ENCODE measurements at places on chromosomes 1 and 21. TPM values are rescaled to one million over a fixed set of nuclear protein-coding genes. Genes with fewer than 3 reads are reported as not detected.
A peak's percentile ranks its signal among the peaks of the same experiment; 100 is the strongest.

- no peak for DNase-seq
Observed at GRCh38 chr1:100747771-100748170, 28.2 kb downstream of the VCAM1 start.

- DNase-seq = no peak
Observed at GRCh38 chr1:226026833-226027232, 27.7 kb upstream of the SDE2 start.

DNA sequence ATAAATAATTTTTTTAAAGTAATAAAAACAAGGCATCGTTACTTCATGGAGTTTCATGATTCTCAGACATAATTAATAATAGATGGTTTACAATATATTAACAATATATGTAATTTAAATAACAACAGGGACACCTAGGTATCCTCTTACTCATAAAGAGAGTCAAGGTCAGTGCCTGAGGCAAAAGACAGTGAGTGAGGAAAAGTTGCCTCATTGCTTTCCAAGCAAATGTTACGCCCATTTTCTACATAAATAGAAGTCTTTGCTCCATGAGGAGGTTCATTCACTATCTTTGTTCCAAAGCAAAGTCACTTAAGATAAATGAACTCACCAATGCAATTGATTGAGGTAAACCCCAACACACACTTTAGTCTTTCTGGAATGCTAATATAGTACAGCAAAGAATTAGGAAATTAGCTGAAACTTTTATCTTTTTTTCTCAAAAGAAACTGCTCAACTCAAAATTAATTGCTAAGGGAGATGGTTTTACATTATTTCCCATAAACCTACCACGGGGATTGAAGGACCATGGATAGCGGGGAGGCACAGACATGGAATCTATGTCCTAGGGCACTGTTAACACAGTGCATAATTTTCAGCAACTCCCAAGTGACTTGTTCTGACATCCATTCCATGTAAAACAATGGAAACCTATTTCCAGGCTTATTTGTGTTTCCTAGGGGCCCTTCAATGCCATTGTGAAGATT is 19.6 kb downstream of the BCL9 start:
- DNase-seq = no peak

DNA sequence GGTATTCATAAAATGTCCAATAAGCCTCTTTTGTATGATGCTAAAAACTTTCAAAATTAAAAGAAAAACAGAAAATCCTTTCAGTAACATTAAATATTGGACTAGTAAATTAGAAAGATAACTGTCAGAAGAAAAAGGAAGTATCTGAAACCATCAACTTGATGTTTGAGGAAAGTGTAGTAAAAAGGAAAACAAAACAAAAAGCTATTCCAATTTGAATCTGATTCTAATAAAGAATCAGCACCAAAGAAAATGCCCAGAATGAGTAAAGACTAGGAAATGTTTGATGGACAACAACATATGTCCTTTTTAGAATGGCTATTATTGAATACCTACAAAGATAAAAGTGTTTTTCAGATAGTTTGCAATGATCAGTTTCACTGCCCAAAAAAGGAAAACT is 79.9 kb upstream of the RBM34 start:
- DNase-seq = no peak

DNA sequence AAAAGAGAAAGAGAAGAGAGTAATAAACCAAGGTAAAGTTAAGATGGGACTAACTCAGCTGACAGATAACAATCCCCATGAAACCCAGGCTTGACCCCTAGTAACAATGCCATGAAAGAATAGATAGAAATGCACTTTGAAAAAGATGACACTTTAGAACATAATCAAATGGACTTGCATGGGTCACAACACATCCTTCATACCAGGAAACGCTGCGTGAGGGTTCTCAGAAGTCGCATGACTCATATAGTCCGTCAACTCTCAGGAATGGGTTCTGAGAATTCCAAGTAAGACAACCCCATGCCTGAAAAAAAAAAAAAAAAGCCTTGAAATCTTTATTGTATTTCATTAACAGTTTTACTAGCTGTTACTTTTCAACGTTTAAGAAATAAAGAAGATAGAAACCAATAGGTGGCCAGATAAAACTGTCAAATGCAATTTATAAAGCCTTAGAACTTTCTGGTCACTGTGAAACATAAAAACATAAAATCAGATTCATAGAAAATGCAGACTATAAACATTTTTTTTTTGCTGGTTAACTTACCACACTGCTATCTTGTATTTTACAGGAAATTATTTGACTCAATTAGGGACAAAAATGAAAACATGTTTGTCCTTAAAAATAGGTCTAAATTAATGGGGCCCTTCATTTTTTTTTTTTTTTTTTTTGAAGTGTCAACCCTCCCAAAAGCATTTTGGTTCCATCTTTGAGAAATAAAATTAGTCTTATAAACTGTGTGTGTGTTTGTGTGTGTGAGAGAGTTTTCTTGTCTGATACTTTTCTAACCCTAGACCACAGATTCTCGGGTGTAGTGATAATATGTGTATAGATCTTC is 202.1 kb downstream of the NCAM2 start:
- no peak for DNase-seq

- no peak for DNase-seq
Observed at GRCh38 chr21:35284199-35284598, 235.1 kb upstream of the RUNX1 start.

DNA sequence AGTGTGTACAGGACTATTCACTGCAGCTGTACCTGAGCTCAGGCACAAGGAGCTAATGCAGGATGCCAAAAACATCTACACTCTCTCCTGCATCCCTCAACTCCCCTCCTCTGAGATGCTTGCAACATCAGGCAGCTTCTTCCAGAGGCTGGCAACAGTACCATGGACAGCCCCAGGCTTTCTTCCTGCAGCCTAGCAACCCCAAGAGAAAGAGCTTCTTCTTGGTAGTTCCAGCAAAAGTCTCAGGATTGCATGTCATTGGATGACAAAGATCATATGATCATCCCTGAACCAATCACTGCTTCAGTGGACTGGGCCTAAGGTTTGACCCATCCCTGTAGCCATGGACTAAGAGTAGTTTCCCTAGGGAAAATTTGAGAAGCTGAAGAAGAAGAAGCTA is 46.7 kb downstream of the CAMK2N1 start:
- peak; percentile 12 for DNase-seq

GRCh38 chr1:151098126-151098525 is 27.6 kb downstream of the GABPB2 start:
- no peak for DNase-seq

Gene OR2T33
- total RNA-seq = not detected

Gene AADACL4
- total RNA-seq = not detected

Gene CRTC2
- total RNA-seq = 3.3 TPM
